ENCODE measurements at places on chromosomes 3 and 15. TPM values are rescaled to one million over a fixed set of nuclear protein-coding genes. Genes with fewer than 3 reads are reported as not detected.
A peak's percentile ranks its signal among the peaks of the same experiment; 100 is the strongest.

DNA sequence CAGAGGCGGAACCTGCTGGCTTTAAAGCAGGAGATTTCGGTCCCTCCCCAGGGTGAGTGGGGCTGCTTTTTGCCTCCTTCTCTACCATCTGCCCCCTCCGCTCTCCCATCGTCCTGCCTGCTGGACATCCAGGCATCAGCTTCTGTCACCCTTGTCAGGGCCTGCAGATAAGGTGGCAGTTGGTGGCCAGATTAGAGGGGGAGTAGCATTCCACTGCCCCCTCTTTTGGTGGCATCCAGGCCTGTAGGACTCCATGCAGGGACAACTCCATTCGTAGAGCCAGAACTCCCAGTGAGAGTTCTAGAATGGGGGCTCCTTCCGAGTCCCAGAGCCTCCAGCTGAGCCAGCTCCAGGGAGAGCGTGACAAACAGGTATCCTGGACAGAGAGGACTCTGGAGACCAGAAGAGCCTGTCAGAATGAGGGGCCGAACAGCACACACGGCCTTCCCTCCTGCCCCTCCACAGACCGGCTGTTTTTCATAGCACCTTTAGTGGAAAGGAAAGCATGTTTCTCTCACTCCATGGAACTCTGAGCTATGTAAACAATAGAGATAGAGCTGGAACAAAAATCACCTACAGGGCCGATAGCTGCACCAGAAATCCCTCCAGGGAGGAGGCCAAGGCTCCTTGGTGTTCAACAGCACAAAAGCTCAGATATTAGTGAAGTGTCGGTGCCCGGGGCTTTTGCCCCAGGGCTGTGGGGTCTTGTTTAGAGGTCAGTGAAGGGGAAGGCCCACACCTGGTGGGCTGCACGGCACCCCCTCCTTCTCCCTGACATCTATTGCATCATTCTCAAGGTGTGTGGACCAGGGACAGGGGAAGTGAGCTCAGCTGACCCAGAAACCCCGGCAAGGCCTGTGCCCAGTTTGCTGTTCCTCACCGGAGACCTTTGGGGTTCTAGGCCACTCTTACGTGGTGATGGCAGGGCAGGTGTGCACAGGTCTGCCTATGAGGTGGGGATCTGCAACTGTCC lies 34.2 kb downstream of the MAGEF1 start:
- no peak for DNase-seq
- no peak overlapping the region for H3K4me3 ChIP-seq
- H3K4me1 ChIP-seq = no peaks in the 10 kb centered on the region
- H3K36me3 ChIP-seq = no peaks in the 10 kb centered on the region
- no peaks in the 10 kb centered on the region for H3K27me3 ChIP-seq
- H3K27ac ChIP-seq = no peak overlapping the region

DNA sequence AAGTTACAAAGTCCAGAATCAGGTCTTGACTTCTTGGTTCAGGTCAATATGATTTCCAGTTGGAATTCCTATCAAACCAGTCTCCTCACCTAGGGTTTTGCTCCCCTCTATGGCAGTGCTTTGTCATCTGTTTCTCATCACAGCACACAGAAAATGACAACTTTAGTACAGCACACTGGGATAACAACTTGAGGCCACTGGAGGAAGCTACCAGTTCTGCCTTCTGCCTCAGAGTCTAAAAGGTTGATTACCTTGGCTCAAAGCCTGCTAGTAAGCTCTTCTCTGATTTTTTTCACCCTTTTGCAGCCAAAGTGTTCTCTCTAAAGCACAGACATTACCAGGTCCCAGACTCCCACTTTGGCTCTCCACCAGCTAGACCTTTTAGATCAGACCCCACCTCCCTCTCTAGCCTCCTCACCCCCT lies 24.8 kb upstream of the TRIM59 start:
- H3K4me1 ChIP-seq = no peaks in the 10 kb centered on the region
- H3K27me3 ChIP-seq = no peaks in the 10 kb centered on the region
- DNase-seq = no peak

DNA sequence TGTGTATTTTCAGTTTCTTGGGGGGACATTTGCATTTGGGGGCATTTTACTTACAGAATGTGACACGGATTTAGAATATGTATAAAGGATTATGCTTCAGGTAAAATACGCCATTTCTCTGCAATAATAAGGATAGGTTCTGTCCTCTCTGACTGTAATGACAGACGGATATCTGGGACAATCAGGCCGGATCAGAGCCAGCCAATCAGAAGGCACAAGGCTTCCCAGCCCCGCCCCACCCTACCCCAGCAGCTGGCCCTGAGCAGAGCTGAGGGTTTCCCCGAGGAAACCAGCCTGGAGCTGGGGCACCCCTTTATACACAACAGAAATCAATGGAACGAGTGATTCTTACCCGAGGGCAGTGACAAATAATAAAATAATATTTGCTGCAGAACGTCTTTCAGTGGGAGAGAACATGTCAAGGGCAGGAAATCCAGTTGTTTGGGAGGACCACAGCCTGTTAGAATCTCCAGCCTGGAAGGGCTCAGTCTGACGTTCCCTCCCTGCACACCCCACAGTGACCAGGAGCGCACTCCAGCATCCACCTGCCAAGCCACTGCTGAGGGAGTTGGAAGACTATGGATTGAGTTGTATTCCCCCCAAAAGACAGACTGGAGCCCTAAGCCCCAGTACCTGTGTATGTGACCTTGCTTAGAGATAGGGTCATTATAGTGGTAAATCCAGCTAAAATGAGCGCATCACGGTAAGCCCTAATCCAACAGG lies 30.3 kb upstream of the SEC13 start:
- H3K4me1 ChIP-seq = no peaks in the 10 kb centered on the region
- peaks cover 4% of the 10 kb centered on the region for H3K36me3 ChIP-seq
- no peak overlapping the region for H3K4me3 ChIP-seq
- no peak for DNase-seq

DNA sequence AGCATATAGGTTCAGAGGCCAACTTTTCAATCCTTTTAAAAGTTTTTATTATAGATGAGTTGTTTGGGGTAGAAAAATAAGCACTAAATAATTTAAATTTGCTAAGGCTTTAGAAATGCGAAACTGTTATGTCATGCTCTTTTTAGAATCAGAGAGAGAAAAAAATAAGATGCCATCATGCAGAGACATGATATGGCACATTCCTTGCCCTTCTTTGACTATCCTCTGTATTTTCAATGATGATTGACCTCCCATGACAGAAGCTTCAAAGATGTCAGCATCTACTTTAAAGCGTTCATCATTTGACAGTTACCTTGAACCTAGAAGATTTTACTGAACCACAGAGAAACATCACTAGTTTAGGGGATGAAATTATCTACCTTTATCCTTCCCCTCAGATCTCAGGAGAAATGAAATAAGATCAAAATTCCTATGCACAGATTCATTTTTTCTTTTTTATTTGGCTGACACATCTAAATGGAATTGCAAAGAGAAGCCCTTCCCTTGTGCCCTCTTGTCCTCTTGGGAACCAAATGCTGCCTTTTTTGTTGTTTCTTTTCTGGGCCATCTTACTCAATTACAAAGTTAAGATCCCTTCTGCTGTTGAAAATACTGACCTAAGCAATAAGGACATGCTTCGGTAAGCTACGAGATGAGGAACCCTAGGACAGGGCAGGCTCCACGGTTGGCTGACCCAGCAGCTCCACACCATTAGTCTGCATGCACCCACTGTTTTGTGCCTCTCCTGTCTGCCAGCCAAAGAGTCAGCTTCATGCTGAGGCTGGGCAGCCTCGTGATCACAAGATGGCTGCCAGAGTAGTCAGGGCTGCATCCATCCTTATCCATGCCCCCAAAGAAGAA lies 289.7 kb upstream of the TPM1 start:
- H3K4me1 ChIP-seq = no peaks in the 10 kb centered on the region
- H3K36me3 ChIP-seq = peaks cover 67% of the 10 kb centered on the region
- H3K27me3 ChIP-seq = no peaks in the 10 kb centered on the region
- no peak overlapping the region for H3K27ac ChIP-seq

The LMOD3 gene
- total RNA-seq = 193 TPM

GRCh38 chr3:132535575-132536441 lies 61.3 kb upstream of the ACKR4 start:
- no peaks in the 10 kb centered on the region for H3K27me3 ChIP-seq
- H3K27ac ChIP-seq = no peak overlapping the region
- H3K4me3 ChIP-seq = no peak overlapping the region
- H3K4me1 ChIP-seq = no peaks in the 10 kb centered on the region
- peaks cover 91% of the 10 kb centered on the region for H3K36me3 ChIP-seq
- no peak for DNase-seq

The FBXW12 gene
- total RNA-seq = not detected

The SLC22A13 gene
- total RNA-seq = 0.62 TPM

- H3K4me1 ChIP-seq = no peaks in the 10 kb centered on the region
- H3K27ac ChIP-seq = no peak overlapping the region
- no peak for DNase-seq
- H3K4me3 ChIP-seq = no peak overlapping the region
Observed at GRCh38 chr3:56890448-56891091, 88.8 kb upstream of the ARHGEF3 start.

GRCh38 chr3:151877269-151877668 lies 3.8 kb downstream of the SUCNR1 start:
- no peaks in the 10 kb centered on the region for H3K36me3 ChIP-seq
- no peak for DNase-seq
- no peaks in the 10 kb centered on the region for H3K4me1 ChIP-seq
- no peaks in the 10 kb centered on the region for H3K27me3 ChIP-seq
- H3K27ac ChIP-seq = no peak overlapping the region
- H3K4me3 ChIP-seq = no peak overlapping the region

DNA sequence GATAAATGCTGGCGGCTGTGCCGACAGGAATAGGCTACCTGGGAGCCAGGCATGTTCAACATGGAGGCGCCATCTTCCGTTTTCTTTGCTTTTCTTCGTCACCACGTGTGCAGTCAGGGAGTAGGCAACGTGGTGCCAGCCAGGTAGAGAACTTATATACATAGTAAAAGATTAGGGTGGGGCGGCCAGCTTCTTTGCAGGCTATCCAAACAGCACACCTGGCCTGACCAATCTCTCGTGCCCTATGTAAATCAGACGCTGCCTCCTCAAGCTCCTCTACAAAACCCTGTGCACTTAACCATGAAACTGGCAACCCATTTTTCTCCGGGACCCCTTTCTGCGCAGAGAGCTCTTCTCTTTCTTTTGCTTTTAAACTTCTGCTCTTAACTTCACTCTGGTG lies 28.6 kb upstream of the OR5K4 start:
- no peak overlapping the region for H3K4me3 ChIP-seq
- no peaks in the 10 kb centered on the region for H3K36me3 ChIP-seq
- H3K4me1 ChIP-seq = no peaks in the 10 kb centered on the region

GRCh38 chr3:114035896-114036295 lies 20.4 kb downstream of the CCDC191 start:
- H3K4me3 ChIP-seq = no peak overlapping the region
- H3K4me1 ChIP-seq = no peaks in the 10 kb centered on the region
- no peak for DNase-seq
- H3K36me3 ChIP-seq = peaks cover 25% of the 10 kb centered on the region
- H3K27me3 ChIP-seq = no peaks in the 10 kb centered on the region

DNA sequence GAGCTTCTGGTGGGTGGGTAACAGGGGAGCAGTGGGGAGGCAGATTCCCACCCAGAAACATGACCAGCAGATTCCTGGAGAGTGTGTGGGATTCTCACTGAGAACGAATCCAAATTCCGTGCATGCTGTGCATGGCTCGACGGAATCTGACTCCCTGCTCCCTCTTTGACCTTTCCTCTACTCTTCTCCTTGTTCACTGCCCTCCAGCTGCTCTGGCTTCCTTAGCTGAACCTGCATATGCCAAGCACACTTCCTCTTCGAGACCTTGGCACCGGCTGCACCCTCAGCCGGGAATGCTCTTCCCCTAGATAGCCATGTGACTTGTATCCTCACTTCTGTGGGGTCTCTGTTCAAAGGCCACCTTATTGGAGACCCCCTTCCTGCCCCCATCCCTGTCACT lies 6.3 kb downstream of the INSYN1 start:
- peaks cover 22% of the 10 kb centered on the region for H3K27me3 ChIP-seq
- H3K4me3 ChIP-seq = no peak overlapping the region
- no peak for DNase-seq
- H3K4me1 ChIP-seq = peaks cover 6% of the 10 kb centered on the region
- H3K36me3 ChIP-seq = no peaks in the 10 kb centered on the region
- no peak overlapping the region for H3K27ac ChIP-seq

The ATP13A3 gene
- 46.6 TPM for total RNA-seq

DNA sequence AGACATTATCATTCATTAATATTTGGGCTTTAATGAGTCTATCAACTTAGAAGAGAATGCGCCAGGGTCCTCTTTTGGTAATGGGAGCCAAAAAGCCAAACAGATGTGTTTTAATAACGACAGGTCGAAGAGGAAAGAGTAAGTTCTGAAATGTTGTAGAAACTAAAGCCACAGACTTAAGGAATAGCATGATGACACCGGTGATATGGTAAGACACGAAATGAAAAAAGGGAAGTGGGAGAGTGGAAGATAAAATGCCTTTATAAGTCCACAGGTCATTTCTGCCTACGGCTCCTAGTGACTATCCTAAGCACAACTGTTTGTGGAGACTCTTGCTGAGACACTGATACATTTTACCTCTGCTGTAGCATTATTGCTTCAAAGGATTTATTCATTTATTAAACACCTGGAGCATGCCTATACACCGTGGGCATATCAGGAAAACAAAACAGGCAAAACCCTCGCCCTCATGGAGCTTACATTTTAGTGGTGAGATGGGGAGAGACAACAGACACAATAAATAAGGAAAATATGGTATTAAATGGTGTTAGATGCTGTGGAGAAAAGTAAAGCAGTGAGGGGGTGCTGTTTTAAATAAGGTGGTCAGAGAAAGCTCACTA lies 11.7 kb upstream of the CD47 start:
- no peaks in the 10 kb centered on the region for H3K27me3 ChIP-seq
- H3K27ac ChIP-seq = no peak overlapping the region
- no peaks in the 10 kb centered on the region for H3K4me1 ChIP-seq
- DNase-seq = no peak

DNA sequence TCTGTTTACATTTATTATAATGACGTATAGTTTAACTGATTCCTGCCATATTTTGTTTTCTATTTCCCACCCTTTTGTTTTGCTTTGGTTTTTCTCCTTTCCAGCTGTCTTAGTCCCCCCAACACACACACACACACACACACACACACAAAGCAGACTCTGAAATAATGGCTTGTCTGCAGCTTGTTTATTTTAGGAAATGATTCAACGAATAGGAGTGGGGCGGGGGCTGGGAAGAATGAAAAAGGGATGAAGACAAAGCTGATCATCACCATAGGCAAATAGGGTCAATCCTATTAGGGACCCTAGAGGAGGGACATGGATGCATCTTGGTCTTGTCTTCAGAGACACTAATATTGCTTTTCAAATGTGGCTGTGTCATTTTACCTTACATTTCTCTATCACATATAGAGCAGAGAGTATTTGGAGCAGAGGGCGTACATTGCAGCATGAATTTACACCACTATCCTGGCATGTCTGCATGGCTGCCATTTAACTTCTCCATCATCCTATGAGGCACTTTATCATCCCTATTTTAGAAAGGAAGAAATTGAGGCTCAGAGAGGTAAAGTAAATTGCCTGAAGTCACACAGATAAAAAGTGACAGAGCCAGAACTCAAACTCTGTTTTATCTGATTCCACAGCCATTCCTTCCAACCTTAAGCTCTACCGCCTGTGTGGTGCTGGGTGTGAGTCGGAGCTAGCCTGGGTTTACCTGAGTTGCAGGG lies 147.2 kb upstream of the TPM1 start:
- H3K4me1 ChIP-seq = peaks cover 40% of the 10 kb centered on the region
- DNase-seq = no peak
- peak overlapping the region; percentile 60 for H3K27ac ChIP-seq
- H3K36me3 ChIP-seq = no peaks in the 10 kb centered on the region

The INKA1 gene
- 20.1 TPM for total RNA-seq

GRCh38 chr3:29705906-29706844 lies 425.3 kb downstream of the RBMS3 start:
- peaks cover 7% of the 10 kb centered on the region for H3K4me1 ChIP-seq
- H3K27ac ChIP-seq = no peak overlapping the region
- H3K4me3 ChIP-seq = no peak overlapping the region
- no peak for DNase-seq

GRCh38 chr15:25783607-25784540 lies 79.3 kb downstream of the ATP10A start:
- no peaks in the 10 kb centered on the region for H3K36me3 ChIP-seq
- H3K27me3 ChIP-seq = no peaks in the 10 kb centered on the region
- H3K27ac ChIP-seq = no peak overlapping the region
- no peaks in the 10 kb centered on the region for H3K4me1 ChIP-seq
